ENCODE measurements at places on chromosomes 11 and 22.
A peak's percentile ranks its signal among the peaks of the same experiment; 100 is the strongest.

DNA sequence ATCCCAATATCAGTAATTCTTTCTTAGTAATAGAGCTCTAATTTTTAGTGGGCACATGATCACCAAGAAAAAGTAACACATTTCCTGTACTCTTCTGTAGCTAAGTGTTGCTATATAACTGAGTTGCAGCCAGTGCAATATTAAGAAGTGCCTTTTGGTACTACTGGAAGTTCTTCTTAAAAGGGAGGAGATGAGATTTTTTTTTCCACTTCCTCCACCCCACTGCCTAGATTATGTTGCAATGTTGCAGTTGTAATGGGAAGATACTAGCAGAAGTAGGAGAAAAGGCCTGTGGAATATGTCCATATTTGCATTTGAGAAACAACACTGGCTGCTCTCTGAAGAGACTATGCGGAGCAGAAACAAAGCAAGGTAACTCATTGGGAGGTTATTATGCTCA lies 280.6 kb upstream of the ANO5 start:
- H3K4me1 ChIP-seq, result no peaks in the 10 kb centered on the region
- H3K4me3 ChIP-seq, result no peak overlapping the region
- no peaks in the 10 kb centered on the region for H3K27me3 ChIP-seq

GRCh38 chr11:5196731-5197130 lies 3.8 kb downstream of the OR51V1 start:
- no peaks in the 10 kb centered on the region for H3K36me3 ChIP-seq
- DNase-seq, result no peak
- H3K27ac ChIP-seq, result no peak overlapping the region
- H3K4me1 ChIP-seq, result no peaks in the 10 kb centered on the region
- no peaks in the 10 kb centered on the region for H3K27me3 ChIP-seq
- no peak overlapping the region for H3K4me3 ChIP-seq

- peak overlapping the region; percentile 94 for H3K27ac ChIP-seq
- DNase-seq, result no peak
- peaks cover 100% of the 10 kb centered on the region for H3K4me1 ChIP-seq
Measured at GRCh38 chr22:36369922-36370791, 17.6 kb downstream of the MYH9 start.

DNA sequence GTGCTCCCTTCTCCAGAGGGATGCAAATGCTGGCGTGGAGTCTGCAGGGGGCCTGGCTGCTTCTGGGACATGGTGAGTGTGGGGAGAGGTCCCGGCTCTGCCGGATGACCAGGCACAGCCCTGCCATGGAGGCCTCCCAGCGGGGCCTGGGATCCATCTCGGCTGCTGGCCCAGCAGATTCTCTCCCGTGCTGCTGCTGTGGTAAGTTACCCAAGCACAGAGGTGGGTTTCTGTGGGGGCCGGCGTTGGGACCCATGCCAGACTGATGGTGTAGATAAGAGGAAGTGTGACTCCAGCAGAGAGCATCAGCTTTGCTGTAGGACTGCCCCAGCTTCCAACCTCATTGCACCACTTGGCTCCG lies 147.5 kb upstream of the B3GAT1 start:
- H3K4me3 ChIP-seq, result no peak overlapping the region
- peaks cover 8% of the 10 kb centered on the region for H3K27me3 ChIP-seq
- no peaks in the 10 kb centered on the region for H3K4me1 ChIP-seq
- no peak overlapping the region for H3K27ac ChIP-seq

All from activated T-cell treated with anti-CD3 and anti-CD28 coated beads, Interleukin-2, amount 50 U/mL, for 72 hours (primary cell).